ENCODE measurements at places on chromosomes 7 and 10.

DNA sequence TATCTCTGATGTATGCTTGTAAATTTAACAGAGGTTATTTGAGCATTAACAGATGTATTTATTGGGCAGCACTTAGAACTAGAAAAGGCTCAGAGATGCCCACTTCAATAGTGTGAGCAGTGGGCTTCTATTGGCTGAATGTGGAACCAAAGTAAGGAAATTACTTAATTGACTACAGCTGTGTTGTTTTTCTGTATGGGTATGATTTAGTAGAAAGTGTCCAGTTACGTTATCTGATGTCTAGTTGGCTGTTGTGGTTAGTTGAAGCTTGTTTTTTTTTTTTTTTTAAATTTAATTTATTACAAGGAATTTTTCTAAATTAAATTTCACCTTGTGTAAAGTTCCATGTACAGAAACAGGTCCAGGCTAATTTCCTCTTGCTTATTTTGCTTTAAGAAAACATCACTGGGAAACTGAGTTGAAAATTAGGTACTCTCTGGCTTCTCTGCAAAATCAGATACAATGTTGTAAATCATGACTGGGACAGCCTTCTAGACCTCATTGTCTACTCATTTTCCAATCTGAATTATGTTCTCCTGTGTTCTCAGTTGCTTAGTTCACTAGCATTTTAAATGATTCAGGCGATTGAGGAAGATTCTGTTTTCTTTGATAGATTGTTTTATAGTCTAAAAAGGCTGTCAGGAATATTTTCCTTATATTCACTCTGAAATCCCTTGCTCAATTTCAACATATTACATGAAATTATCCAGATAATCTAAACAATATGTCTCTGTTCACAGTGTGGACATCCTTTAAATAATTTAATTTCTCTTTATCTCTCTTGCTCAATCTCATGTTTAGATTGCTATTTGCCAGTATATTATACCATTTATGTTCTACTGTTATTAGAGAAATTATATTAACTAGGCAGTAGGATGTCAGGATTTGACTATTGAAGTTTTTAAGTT is 53.0 kb downstream of the PHF14 start:
- no peak for DNase-seq

GRCh38 chr10:71587941-71588573 is 131.5 kb downstream of the C10orf105 start:
- no peak for DNase-seq

GRCh38 chr7:137772316-137772715 is 74.5 kb downstream of the DGKI start:
- peak; percentile 76 for DNase-seq

DNA sequence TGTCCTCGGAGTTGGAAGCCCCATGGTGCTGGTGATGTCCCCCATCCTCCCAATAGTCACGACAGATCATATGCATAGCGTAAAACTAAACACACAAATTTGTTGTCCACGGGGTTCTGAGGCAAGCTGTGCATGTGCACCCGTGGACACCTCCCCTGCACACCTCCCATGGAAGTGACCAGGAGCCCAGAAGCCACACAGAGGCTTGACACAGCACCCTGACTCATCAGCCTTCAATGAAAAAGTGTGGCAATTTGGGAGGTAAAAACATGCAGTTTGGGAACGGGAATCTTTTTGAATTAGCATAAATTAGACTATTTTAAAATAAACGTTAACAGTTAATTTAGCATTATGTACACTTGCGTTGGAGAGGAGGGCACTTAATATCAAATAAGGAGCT is 89.2 kb upstream of the NPS start:
- DNase-seq: no peak

DNA sequence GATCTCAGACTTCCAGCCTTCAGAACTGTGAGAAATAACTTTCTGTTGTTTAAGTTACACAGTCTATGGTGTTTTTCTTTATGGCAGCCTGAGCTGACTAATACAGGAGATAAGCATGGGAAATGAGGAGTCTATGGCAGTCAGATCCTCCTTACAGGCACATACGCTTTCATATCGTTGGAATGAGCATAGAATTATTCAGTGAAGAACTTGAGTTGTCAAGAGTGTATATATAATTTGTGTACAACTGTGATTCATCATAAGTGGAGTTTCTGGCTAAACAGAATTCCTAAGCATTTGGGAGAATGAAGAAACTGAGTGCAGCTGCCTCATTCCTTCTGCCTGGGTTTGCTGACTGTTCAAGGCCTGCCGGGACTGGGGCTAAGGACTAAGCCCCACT is 516.7 kb downstream of the ADRA2A start:
- no peak for DNase-seq

All from HCEC 1CT (cell line).